M059J (cell line): ENCODE measurements at places on chromosomes 16 and 17. TPM values are rescaled to one million over a fixed set of nuclear protein-coding genes. Genes with fewer than 3 reads are reported as not detected.

LPO gene
- total RNA-seq = not detected in 2 replicates

TNFRSF13B gene
- not detected in 2 replicates for total RNA-seq

C16orf89 gene
- 0.17 TPM in 1 of 2 replicates, not detected in the other for total RNA-seq

GRCh38 chr16:89200124-89200849, at the start of gene SLC22A31:
TSS of gene SLC22A31 (minus strand) at chr16:89200537. CDS start at chr16:89200501, 36 bp downstream.
- no peak for DNase-seq

KRTAP9-6 gene
- not detected in 2 replicates for total RNA-seq

- DNase-seq = no peak
Observed at GRCh38 chr16:35174016-35174415, 1714.6 kb downstream of the TP53TG3F start.

GRCh38 chr17:1012823-1013728, 16.1 kb downstream of the TIMM22 start:
- no peak for DNase-seq

DNA sequence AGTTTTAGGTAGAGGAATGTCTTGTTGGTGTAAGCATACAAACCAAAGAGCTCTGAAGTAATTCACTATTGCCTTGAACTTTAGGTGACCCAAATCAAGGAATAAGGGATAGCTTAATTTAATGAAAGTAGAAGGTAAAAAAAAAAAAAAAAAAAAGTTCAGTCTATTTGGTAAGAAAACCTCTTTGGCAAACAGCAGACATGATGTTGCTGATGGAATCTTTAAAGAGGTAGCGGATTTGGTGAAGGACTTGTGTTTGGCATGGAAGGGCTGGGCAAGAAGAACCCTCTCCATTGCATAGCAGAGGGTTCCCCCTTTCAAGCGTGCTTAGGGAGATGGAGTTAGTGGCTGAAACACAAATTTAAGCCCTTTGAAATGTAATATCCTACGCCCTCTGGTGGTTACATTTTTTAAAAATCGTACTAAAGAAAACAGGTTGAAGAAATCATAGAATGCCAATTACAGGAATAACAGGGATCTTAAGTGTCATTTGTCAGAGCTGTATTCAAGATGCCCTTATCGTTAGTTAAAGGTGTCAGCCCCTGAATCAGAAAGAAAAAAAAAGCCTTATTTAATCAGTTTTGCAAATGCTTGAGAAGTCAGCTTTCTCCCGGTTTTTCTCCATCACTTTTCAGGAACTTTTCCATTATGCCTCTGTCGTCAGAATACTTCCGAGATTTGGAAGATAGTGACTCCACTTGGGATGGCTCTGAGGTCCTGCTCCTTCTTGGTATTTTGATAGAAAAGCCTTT, 383.1 kb downstream of the KCNJ2 start:
- DNase-seq = peak; percentile 44

DNA sequence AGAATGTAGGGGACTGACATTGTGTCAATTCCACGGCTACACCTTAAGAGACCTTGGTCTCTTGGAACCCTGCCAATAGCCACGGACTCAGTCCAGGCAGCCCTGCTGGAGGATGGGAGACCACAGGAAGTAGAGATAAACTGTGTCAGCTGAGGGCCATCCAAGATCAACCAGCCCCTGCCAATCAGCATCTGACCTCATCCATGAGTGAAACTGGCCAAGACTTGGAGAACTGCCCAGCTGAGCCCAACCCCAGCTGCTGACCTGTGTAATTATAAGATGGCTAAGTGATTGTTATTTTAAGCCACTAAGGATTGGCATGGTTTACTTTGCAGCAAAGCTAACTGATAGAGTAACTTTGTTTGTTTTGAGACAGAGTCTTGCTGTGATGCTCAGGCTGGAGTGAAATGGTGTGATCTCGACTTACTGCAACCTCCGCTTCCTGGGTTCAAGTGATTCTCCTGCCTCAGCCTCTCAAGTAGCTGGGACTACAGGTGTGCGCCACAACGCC, 13.3 kb upstream of the YWHAE start:
- DNase-seq = peak; percentile 95

SLFN11 gene
- total RNA-seq = 49.2 and 82.0 TPM in 2 replicates

DNA sequence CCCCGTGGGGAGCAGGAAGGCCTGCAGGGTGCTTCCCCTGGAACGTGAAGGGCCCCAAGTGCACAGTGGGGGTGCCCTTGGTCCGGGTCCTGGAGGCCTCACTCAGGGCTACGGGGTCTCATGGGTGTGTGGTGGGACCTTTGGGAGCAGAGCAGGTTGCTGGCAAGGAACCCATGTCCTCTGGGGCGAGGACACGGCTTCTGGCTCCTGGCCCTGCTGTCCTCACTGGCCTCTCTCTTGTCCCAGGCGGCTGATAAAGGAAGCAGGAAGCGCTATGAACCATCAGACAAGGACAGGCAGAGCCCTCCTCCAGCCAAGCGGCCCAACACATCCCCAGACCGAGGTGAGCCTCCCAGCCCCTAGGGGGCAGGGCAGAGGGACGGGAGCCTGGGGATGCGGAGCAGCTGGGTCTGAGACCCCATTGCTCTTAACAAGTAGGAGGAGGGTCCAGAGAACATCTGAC, 9.8 kb upstream of the IL17C start:
- no peak for DNase-seq

GRCh38 chr16:85202631-85203461, 90.6 kb upstream of the CIBAR2 start:
- DNase-seq = no peak

HCRT gene
- total RNA-seq = not detected in 2 replicates

DNA sequence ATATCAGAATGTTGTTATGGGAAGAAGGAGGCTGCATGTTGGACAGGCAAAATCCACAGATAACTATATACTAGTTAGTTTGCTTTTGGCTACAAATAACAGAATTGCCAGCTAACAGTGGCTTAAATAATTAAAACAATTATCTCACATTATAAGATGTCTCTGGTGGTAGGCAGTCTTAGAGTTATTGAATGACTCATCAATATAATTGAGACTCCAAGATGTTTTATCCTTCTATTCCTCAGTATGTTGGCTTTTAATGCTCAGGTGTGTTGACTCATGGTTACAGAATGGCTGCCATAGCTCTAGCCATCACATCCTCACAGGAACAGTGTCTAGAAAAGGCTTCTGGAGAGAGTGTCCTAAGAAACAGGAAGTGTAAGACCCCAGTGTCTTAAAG, 11.1 kb downstream of the CHP2 start:
- DNase-seq = no peak

AHSP gene
- total RNA-seq = not detected in 2 replicates

DNA sequence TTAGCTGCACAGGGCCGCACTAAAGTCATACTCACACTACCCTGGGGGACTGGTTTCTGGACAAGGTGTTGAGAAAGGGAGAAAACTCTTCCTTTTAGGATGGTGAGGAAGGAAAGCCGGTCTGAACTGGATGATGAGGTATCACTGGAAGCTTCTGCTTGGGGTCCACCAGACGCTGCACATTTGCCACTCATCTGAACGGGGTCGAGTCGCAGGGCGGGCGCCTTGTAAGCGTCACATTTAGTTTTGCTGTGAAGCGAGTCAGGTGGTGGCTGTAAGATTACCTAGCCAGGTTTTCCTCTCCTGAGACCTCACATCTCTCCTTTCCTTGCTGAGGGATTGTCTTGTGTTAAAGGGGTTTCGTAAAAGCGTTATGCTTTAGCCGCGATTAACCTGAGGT, 2.3 kb downstream of the JPT2 start:
- no peak for DNase-seq

- DNase-seq = no peak
Observed at GRCh38 chr17:50462446-50462845, 6.2 kb downstream of the CHAD start.

DNA sequence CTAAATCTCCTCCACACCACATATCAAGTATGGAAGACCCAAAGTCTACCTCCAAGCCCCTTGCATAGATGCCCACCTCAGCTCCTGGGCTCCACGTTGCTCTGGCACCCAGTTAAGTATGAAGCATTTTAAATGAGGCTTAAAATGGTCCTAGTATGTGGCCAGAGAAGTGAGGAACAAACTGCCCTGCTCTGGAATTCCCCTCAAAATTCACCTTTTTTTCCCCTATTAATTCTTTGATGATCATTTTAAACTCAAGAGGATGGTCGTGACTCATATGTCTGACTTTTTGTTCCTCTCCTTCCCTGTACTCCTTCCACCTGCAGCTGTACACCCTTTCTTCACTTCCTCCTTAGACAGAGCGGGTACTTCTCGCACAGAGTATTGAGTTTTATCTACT, 234.5 kb upstream of the MYOCD start:
- no peak for DNase-seq

KCNJ16 gene
- not detected in 2 replicates for total RNA-seq

KRTAP9-8 gene
- not detected in 2 replicates for total RNA-seq

- no peak for DNase-seq
Observed at GRCh38 chr17:57666201-57666870, 78.8 kb downstream of the CCDC182 start.

DNA sequence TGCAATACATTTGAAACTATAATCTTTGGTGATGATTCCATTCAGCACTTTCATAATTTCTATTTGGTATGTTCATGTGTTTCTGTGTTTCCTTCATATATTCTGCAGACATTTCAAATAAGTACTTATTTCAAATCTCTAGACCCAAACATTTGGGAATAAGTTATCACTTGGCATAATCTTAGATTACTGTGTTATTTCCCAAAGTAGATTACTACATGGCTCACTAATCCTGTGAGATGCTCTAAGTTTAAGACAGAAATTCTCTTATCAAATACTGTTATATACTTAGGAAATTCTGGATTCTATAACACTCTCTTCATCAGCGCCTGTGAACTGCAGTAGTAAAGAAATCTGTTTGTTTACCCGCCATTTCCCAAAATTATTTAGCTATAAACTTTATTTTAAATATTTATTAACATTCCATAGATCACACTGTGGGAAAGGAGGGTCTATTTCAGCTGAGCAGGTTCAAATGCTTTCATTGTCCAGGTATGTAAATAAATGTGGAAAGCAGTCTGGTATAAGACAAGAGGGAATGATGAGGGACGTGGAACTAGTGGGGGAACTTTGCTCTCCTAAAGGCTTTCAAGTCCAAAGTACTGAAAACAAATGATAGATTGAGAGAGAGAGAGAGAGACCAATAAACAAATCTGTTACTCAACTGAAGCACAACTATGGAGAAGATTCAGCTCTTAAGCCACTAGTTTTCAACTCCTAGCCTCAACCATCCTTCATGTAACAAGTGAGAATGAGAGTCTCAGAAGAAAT, 61.8 kb upstream of the TOM1L1 start:
- no peak for DNase-seq

MPO gene
- not detected in 2 replicates for total RNA-seq

TVP23B gene
- total RNA-seq = 58.0 and 58.7 TPM in 2 replicates

ZDHHC1 gene
- 2.0 and 2.3 TPM in 2 replicates for total RNA-seq
